ENCODE measurements at places on chromosomes 13 and 19.
A peak's percentile ranks its signal among the peaks of the same experiment; 100 is the strongest.

DNA sequence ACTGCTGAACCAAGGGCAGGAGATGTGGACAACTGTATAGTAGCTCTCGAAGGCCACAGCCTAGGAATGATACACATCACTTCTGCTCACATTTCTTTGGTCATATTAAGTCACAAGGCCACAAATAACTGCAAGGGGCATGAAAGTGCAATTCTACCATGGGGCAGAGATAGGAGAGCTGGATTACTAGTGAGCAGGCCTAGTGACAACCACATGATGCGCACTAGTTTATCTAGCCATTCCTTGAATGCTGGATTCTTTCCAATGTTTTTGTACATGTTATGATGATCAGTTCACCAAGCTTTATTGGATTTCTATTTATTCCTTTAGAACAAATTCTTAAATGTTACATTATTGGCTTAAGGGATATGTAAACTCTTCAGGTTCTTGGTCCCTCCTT, 100.7 kb downstream of the MIPEP start:
- peak; percentile 64 for DNase-seq

DNA sequence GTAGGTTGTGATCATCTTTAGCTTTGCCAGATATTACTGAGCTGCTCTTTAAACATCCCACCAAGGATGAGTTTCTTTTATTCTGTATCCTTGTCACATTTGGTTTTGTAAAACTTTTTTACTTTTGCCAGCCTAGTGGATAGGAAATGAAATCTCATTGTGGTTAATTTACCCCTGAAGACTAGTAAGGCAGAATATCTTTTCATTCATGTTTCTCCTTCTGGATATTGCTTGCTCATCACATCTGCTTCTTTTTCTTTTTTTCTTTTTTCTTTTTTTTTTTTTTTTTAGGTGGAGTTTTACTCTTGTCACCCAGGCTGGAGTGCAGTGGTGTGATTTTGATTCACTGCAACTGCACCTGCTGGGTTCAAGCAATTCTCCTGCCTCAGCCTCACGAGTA, 31.3 kb downstream of the SIPA1L3 start:
- no peak for DNase-seq

DNA sequence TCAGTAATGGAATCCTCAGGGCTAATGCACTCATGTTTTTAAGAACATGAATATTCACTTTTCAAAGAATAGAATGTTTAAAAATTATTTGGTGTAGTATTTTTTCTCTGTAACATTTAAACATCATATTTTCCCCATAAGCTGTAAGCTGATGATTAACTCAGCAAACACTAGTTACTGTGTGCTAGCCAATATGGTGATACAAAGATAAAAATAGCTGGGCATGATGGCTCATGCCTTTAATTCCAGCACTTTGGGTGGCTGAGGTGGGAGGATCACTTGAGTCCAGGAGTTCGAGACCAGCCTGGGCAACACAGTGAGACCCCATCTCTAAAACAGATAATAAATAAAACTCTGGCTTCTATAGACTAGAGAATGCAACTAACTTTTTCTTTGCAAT, 13.2 kb downstream of the RNF17 start:
- DNase-seq, result no peak

DNA sequence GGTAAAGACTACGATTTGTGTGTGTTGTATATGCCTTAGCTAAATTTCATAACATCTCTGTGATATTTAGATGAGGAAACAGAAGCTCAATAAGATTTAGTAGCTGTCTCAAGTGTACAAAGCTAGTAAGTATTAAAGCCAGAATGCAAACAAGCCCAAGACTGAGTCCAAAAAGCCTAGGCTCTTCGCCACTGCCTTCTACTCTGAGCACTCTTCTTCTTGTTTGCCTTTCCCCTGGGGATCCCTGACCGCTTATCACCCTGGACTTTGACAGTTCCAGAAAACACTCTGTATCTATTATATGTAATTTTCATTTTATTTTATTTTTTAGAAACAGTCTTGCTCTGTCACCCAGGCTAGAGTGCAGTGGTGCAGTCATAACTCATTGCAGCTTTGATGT, 5.8 kb downstream of the TM9SF2 start:
- DNase-seq, result no peak

DNA sequence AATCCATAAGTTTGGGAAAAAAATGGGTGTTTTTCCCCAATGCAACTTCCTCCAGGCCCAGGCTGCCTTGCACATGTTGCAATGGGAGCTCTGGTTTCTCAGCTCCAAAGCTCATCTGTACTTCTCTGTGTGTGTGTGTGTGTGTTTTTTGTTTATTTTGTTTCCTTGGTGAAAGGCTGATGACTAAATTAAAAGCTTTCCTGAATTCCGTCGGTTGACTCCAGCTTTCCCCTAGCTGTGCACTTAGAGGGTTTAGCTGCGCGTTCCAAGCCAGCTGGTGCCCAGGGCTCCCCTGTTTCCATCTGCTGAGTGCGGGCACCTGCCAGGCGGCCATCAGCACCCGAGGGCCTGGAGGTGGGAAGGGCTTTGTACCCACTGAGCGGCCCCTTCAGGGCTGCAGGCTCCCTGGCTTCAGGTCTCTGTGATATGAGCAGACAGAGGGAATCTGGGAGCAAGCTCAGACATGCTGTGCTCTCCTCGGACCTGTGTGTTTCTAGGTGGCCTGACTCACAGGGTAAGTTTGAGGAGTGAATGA, 129.1 kb upstream of the SOX1 start:
- no peak for DNase-seq

DNA sequence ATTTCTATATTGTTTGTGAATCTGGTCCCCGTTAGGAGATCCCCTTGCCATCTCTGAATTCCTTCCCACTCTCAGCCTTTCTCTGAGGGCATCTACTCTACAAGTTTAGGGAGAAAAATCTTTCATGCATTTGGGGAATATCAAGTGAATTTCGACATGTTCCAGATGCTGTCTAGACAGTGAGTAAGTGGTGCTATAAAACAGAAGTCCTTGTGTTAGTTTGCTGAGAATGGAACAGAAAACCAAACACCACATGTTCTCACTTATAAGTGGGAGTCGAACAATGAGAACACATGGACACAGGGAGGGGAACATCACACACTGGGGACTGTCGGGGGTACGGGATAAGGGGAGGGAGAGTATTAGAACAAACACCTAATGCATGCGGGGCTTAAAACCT, 5.1 kb downstream of the OR7A10 start:
- DNase-seq, result no peak

DNA sequence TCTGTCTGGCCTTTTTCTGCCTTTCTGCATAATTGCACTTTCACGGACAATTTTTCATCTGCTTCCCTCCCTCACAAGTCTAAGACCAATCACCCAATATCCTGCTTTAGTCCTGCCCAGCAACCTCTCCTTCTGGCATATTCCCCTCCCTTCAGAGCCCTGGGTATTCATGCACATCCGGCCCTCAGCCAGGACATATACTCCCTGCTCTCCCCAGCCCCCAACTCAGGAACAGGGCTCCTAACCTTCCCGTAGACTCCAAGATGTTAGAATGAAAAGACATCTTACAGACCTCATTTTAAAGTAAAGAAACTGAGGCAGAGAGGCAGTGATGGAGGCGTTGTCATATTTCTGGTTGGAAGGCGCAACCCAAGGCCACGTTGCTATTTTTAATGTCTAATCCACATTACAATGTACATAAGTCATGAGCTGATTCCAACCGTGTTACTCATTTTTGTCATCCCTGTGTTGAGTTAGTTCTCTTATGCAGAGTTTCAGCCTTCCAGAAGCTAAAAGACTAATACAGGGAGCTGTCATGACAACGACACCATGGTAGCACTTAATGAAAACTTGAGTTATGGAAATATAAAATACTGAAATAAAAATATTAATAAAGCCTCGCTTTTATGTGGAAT, 209.2 kb downstream of the TSHZ3 start:
- no peak for DNase-seq

Measured in erythroblast (primary cell).